ENCODE measurements at places on chromosomes 11 and 22. TPM values are rescaled to one million over a fixed set of nuclear protein-coding genes. Genes with fewer than 3 reads are reported as not detected.
A peak's percentile ranks its signal among the peaks of the same experiment; 100 is the strongest.

DNA sequence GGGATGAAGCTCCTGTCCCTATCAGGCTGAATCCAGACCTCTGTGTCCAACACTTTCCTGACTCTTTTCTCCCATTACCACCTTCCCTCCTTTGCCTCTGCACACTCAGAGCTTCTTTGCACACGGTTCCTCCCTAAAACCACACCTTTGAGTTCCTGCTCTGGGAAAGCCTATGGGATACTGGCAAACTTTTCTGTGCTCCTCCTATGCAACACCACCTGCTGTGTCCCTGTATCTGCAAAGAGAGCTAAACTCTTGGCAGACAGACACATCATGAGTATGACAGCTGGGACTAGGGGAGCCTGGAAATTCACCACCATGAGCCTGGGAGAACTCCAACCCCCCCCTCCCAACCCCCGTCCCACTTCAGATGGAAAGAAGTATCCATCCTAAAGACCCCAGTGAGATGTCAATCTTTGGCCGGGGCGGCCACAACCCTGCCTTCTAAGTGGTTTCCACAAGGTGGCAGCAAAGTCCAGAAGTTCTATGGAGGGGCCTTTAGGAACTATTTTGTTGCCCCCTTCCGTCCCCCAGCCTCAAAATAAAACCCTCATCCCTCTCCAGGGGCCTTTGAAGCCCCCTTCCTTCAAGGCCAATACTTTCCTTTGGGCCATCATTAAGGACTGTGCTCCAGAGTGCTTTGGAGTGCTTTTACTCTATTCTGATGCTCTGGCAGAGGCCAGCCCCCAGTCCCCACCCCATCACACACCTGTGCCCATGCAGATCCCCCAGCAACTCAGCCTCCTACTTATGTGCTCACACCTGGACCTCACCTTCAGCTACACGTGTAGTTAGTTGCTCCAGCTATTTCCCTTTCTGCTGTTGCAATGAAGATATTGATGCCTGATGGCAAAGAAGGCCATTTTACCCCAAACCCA, 19.4 kb downstream of the HTR3A start:
- H3K27ac ChIP-seq = no peak overlapping the region
- peak; percentile 48 for DNase-seq
- H3K4me1 ChIP-seq = peaks cover 11% of the 10 kb centered on the region
- no peak overlapping the region for H3K4me3 ChIP-seq

- H3K27me3 ChIP-seq = no peaks in the 10 kb centered on the region
- DNase-seq = peak; percentile 28
- H3K36me3 ChIP-seq = peaks cover 78% of the 10 kb centered on the region
- peaks cover 25% of the 10 kb centered on the region for H3K4me1 ChIP-seq
These were observed 104.6 kb upstream of the SORL1-AS1 start for GRCh38 chr11:121557348-121557747.

DNA sequence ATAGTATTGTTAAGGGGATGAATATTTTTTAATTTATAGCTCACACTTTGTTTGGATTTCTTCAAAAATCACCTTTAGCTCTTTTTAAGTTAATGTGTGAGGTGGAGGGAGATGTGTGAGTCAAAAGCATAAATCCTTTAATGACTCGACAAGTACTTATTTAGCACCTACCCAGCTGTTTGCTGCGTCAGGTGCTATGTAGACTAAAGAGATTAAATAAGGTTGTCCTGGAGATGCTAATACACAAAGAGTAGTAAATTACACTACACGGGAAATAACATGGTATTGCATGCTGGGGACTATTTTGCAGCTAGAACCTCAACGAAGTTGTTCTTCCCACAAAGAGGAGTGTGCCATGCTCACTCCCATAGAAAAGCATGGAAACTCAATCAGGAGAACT, 583.3 kb upstream of the TENM4 start:
- H3K27ac ChIP-seq = no peak overlapping the region
- no peaks in the 10 kb centered on the region for H3K27me3 ChIP-seq
- no peaks in the 10 kb centered on the region for H3K36me3 ChIP-seq
- no peak overlapping the region for H3K4me3 ChIP-seq

- H3K27me3 ChIP-seq = no peaks in the 10 kb centered on the region
- peaks cover 98% of the 10 kb centered on the region for H3K4me1 ChIP-seq
- no peak overlapping the region for H3K4me3 ChIP-seq
- peaks cover 95% of the 10 kb centered on the region for H3K36me3 ChIP-seq
- no peak for DNase-seq
These were observed 5.6 kb upstream of the TMA7B start for GRCh38 chr22:39954584-39955055.

GRCh38 chr11:62611705-62612365, 740 bp downstream of the EML3 start:
- H3K36me3 ChIP-seq = peaks cover 41% of the 10 kb centered on the region
- peak; percentile 65 for DNase-seq
- H3K4me3 ChIP-seq = peak overlapping the region; percentile 88
- H3K4me1 ChIP-seq = peaks cover 60% of the 10 kb centered on the region
- no peaks in the 10 kb centered on the region for H3K27me3 ChIP-seq

- no peak overlapping the region for H3K27ac ChIP-seq
- H3K4me3 ChIP-seq = no peak overlapping the region
- H3K36me3 ChIP-seq = no peaks in the 10 kb centered on the region
- H3K4me1 ChIP-seq = peaks cover 16% of the 10 kb centered on the region
- DNase-seq = no peak
These were observed 25.8 kb upstream of the P2RY6 start for GRCh38 chr11:73246303-73246702.

- H3K27me3 ChIP-seq = no peaks in the 10 kb centered on the region
- no peak for DNase-seq
- H3K4me3 ChIP-seq = no peak overlapping the region
- H3K27ac ChIP-seq = no peak overlapping the region
- H3K36me3 ChIP-seq = no peaks in the 10 kb centered on the region
These were observed 560.1 kb upstream of the FAT3 start for GRCh38 chr11:91664521-91664920.

DNA sequence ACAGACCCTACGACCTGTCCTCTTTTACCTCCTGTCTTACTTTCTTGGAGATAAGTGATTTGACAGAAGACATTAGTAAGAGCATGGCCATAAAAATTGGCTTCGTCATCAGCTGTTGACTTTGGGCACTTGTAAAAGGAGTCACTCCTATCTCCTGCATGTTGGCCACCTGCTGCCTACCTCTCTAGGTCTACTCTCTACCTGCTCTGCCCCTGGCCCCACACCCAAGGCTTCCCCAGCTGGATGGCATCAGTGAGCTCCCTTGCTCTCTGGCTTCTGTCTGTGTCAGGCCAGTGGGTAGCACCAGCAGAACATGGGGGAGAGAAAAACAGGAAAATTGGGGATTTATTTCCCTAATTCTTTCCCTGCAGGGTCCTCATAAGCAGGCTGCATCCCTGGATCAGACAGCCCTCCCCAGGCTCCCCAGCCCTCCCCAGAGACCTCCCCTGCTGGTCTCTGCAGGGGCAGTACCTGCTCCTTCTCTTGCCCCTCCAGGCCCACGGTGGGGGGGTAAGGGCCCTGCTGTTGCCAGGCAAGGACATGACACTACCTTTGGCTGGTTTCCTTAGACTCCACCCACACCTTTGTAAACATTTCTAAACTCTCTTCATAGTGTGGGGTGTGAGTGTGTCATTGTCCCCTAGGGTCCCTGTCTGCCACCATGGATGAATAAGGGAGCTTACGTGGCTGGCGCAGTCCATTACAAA, 157.0 kb upstream of the NECTIN1 start:
- no peaks in the 10 kb centered on the region for H3K36me3 ChIP-seq
- H3K4me3 ChIP-seq = no peak overlapping the region
- H3K27me3 ChIP-seq = peaks cover 23% of the 10 kb centered on the region
- no peak for DNase-seq
- H3K4me1 ChIP-seq = no peaks in the 10 kb centered on the region
- no peak overlapping the region for H3K27ac ChIP-seq

GRCh38 chr11:128867277-128867676, at the start of gene KCNJ1:
Gene KCNJ1 (minus strand): TSS chr11:128867296. CDS start chr11:128840243, 27,053 bp downstream.
- H3K4me1 ChIP-seq = no peaks in the 10 kb centered on the region
- H3K27ac ChIP-seq = no peak within 1 kb of the TSS
- peak; percentile 60 for DNase-seq
- H3K36me3 ChIP-seq = no peaks in the 10 kb centered on the region

- H3K4me3 ChIP-seq = no peak overlapping the region
- no peaks in the 10 kb centered on the region for H3K36me3 ChIP-seq
- no peaks in the 10 kb centered on the region for H3K4me1 ChIP-seq
- H3K27me3 ChIP-seq = peaks cover 9% of the 10 kb centered on the region
- H3K27ac ChIP-seq = no peak overlapping the region
These were observed 86.7 kb downstream of the C11orf58 start for GRCh38 chr11:16825101-16825500.

GRCh38 chr22:48277868-48278581, 1515.6 kb downstream of the TBC1D22A start:
- DNase-seq = no peak
- H3K27me3 ChIP-seq = peaks cover 2% of the 10 kb centered on the region
- H3K4me3 ChIP-seq = no peak overlapping the region
- H3K27ac ChIP-seq = no peak overlapping the region

DNA sequence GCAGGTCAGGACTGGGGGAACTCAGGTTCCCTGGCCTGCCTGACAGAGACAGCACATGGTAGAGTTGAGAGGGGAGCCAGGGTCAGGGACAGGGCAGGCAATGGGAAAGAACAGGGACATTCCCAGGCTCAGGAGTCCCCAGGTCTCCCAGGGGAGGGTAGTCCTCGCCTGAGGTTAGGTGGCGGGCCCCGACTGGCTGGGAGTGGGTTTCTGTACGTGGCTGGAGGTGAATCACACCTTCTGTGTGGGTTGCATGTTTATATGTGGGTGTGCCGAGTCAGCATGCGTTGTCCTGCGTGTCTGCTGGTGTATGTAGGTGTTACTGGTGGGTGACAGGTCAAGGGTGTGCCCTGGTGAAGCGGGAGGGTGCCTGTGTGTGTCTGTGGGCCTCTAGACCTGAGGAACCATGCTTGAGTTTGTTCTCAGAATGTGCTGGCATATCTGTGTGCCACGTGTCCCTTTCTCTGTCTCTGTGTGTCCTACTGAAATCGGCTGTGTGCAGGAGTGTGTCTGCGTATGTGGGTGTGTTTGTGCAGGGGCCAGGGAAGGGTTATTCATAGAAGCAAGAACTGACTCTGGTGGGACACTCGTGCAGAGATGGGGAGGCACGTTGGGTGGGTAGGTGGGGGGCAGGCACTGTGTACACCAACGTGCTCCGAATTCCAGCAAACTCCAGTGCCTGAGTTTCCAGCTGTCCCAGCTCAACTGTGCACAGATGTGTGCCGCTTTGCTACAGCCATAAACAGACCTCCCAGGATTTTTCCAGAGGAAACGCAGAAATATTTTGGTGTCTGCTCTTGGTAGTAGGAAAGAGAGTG, 23.8 kb upstream of the OAF start:
- H3K27ac ChIP-seq = no peak overlapping the region
- no peaks in the 10 kb centered on the region for H3K4me1 ChIP-seq
- H3K4me3 ChIP-seq = no peak overlapping the region
- no peaks in the 10 kb centered on the region for H3K36me3 ChIP-seq
- DNase-seq = no peak

The KCNJ5 gene
- total RNA-seq = not detected

The POU2AF3 gene
- not detected for total RNA-seq

GRCh38 chr11:32386770-32387377, 48.5 kb downstream of the WT1 start:
- peaks cover 1% of the 10 kb centered on the region for H3K4me1 ChIP-seq
- H3K27ac ChIP-seq = no peak overlapping the region
- peaks cover 27% of the 10 kb centered on the region for H3K27me3 ChIP-seq

The OR10G7 gene
- total RNA-seq = not detected

GRCh38 chr11:78733031-78733430, 158.4 kb upstream of the NARS2 start:
- H3K4me3 ChIP-seq = no peak overlapping the region
- H3K27me3 ChIP-seq = peaks cover 3% of the 10 kb centered on the region
- H3K27ac ChIP-seq = no peak overlapping the region
- no peaks in the 10 kb centered on the region for H3K4me1 ChIP-seq

The PRAME gene
- not detected for total RNA-seq

DNA sequence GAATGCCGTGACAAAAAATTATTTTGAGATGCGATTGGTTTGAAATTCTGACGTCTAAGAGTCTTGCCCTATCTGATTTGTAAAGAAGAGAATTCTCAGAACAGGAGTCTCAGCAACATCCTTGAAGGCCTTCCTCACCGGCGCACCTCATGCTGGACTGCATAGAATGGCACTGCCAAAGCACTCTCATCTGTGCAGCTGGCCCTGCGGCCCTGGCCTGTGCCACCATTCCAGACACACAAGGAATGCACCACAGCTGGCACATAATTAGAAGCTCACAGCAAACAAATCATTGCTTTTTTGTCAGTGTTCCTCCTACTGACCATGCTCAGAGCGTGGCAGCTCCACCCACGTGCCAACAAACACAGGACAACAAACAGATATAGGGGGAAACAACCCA, 166.0 kb downstream of the KIRREL3 start:
- H3K27me3 ChIP-seq = no peaks in the 10 kb centered on the region
- no peaks in the 10 kb centered on the region for H3K36me3 ChIP-seq
- no peak for DNase-seq
- H3K4me1 ChIP-seq = no peaks in the 10 kb centered on the region
- H3K27ac ChIP-seq = no peak overlapping the region

- H3K27me3 ChIP-seq = peaks cover 14% of the 10 kb centered on the region
- no peak overlapping the region for H3K27ac ChIP-seq
- no peak overlapping the region for H3K4me3 ChIP-seq
- no peak for DNase-seq
- no peaks in the 10 kb centered on the region for H3K4me1 ChIP-seq
These were observed 38.8 kb upstream of the ALX4 start for GRCh38 chr11:44348721-44349120.

- H3K4me3 ChIP-seq = no peak overlapping the region
- H3K36me3 ChIP-seq = peaks cover 5% of the 10 kb centered on the region
- peaks cover 24% of the 10 kb centered on the region for H3K4me1 ChIP-seq
- no peak overlapping the region for H3K27ac ChIP-seq
These were observed 14.6 kb downstream of the NF2 start for GRCh38 chr22:29617922-29618629.

DNA sequence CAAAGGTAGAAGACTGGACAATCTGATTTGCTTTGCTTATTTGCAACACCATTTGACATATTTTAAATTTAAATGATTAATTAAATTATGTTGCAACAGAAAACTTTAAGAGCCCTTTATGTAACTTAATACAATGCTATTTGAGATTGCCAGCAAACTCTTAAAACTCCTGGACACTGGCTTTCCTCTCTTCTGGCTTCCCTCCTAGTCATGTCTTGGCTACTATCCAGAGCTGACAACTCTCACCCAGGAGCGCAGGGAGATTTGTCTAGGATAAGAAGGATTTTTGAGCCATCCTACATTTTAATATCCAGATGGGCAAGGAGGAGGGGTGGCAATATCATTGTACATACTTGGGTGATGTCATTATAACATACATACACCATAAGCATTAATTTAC, 134.3 kb downstream of the ELP4 start:
- no peak overlapping the region for H3K27ac ChIP-seq
- no peak for DNase-seq
- no peaks in the 10 kb centered on the region for H3K27me3 ChIP-seq
- H3K4me1 ChIP-seq = no peaks in the 10 kb centered on the region
- no peaks in the 10 kb centered on the region for H3K36me3 ChIP-seq
- H3K4me3 ChIP-seq = no peak overlapping the region

The NOX4 gene
- total RNA-seq = not detected

GRCh38 chr11:47550288-47551047, 2.5 kb downstream of the CELF1 start:
- peak overlapping the region; percentile 95 for H3K4me3 ChIP-seq
- H3K4me1 ChIP-seq = peaks cover 42% of the 10 kb centered on the region
- no peaks in the 10 kb centered on the region for H3K27me3 ChIP-seq
- peaks cover 40% of the 10 kb centered on the region for H3K36me3 ChIP-seq
